ENCODE measurements at places on chromosomes 4 and X.

- DNase-seq, result no peak
Observed at GRCh38 chr4:113474017-113474416, 287.5 kb downstream of the CAMK2D start.

GRCh38 chr4:110296892-110297291 is 98.5 kb upstream of the ELOVL6 start:
- DNase-seq, result no peak

- DNase-seq, result no peak
Observed at GRCh38 chr4:45410701-45411210, 684.4 kb upstream of the GNPDA2 start.

GRCh38 chr4:56511098-56511497 is 5.5 kb downstream of the ARL9 start:
- DNase-seq, result no peak

DNA sequence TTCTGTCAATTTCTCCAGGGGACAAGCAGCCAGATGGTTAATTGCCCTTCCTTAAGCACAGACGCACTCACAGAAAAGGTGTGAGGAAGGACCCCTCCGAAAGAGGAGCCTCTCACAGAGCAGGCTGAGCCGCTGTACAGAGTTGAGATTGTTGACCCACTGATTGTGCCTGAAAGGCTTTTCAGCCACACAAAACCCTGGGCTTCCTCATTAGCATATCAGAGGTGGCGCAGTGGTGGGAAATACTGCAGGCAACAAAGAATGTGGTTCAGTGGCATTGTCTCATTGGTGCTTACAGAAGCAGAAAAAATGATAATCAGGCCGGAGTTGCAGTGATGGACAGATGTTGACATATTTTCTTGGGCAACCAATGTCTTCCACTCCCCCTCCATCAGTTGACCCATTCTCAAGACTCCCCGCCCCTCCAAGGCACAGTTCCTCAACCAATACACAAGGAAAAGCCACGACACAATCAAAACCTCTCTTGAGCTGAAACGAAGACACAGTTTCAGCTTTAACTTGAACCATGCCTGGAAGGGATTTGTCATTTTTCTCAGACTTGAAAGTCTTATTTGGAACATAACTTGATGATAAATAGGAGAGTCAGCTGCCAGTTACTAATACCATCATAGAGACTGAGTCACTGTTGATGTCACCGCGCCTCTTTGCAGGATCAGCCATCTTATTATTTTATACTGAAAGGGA is 53.1 kb downstream of the ATXN3L start:
- DNase-seq, result no peak

DNA sequence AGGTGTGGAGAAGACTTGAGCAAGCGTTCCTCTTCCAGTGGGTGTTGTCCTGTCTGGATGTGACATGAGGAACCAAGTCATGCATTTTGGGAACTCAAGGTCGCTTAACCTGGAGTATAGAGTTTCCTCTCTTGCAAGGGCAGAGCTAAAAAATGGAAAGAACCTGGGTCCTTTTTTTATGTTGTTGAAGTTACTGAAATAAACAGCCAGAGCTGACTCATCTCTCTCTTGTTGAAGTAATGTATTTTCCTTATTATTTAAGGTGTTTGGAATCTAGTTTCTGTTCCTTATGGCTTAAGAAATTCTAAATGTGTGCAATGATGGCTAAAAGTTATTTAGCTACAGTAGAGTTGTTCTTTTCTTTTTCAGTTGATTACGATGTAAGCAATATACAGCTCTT is 314.5 kb downstream of the CAMK2D start:
- DNase-seq, result no peak

DNA sequence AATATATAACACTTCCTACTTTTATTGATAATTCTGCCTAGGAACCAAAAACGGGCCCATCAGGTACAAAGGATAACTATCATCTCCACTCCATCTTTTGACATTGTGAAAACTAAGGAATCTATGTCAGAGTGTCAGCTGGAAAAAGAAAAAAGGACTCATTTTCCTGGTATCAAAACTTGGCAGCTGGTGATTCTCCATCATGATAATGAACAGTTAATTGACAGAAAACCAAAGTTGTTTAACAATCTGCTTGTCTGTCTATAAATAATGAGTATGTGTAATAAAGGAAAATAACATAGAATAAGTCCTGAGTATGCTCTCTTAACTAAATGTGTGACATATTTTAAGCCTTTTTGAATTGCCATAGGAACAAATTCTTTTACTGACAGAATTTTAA is 31.4 kb downstream of the CXorf58 start:
- no peak for DNase-seq

- peak; percentile 45 for DNase-seq
Observed at GRCh38 chr4:1216869-1217294, 32.0 kb downstream of the CTBP1 start.

GRCh38 chrX:39633293-39633692 is 464.5 kb downstream of the BCOR start:
- DNase-seq, result no peak

DNA sequence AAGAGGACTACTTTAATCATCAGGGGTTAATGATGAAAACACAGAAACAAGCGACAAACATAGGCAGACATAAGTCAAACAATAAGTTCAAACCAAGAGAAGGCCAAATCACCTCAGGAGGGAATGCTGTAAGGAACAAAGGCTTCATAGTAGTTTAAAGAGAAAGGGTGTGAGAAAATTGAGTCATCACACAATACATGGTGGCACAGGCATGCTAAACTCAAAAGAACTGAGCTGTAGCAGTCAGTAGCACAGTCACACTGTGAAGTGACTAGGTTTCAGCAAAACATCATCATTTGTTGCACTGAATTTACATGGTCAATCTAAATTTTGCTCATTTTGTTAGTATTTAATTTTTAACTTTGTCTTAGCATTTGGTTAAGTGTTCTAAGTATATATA is 24.2 kb downstream of the SMC1A start:
- DNase-seq, result no peak

DNA sequence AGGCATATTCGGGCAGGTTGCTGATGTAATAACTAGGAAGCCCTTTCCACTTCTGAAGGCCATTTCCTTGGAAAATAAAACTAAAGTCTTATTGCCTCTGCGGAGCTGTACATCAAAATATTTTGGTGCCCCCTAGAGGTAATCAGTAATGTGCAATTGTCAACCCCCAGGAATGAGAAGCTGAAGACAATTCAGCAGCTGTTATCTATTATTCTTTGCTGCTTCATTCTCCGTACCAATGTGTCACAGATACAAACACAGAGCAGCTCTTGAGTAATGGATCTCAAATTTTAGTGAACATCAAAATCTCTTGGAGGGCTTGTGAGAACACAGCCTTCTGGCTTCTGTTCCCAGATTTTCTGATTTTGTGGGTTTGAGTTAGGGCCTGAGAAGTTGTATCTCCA is 3.5 kb upstream of the SLIT2 start:
- DNase-seq, result no peak

- DNase-seq, result no peak
Observed at GRCh38 chr4:120007191-120007871, 59.3 kb downstream of the MAD2L1 start.
